Heart left ventricle (tissue), 16 donors: ENCODE measurements at places on chromosomes 4 and X.

DNA sequence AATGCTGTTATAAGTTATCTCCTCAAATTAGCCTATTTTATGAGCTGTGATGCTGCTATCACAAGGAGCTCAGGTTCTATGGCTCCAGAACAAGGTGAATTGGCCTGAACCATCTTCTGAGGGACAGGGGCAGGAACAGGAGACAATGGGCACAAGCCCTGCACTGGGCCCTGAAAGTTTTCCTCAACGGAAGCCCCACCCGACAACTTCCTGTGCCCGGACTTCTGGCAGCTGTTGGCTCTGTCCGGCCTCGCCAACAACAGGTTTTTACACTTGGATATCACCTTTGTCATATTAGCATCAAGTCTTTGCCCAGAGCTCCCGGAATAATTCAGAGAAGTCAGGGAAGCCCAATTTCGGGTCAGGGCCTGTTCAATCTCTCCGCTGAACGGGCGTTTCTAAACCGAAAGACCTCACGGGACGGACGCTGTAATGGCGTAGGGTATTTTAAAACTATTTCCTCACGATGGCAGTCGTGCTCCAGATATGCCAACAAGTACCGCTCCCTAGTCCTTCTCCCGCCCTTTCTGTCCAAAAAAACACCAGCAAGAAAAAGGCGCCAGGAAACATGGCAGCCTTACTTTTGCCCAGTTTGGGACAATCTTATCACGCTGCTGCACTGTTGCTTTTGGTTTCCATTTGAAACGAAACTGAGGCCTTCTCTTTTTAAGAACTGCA, 201.0 kb upstream of the STK26 start:
- no peaks in the 10 kb centered on the region for H3K27me3 ChIP-seq
- H3K4me1 ChIP-seq, result peaks cover 5% of the 10 kb centered on the region
- peak overlapping the region; percentile 61 for H3K4me3 ChIP-seq
- peak overlapping the region; percentile 61 for H3K27ac ChIP-seq
- DNase-seq, result peak; percentile 73

DNA sequence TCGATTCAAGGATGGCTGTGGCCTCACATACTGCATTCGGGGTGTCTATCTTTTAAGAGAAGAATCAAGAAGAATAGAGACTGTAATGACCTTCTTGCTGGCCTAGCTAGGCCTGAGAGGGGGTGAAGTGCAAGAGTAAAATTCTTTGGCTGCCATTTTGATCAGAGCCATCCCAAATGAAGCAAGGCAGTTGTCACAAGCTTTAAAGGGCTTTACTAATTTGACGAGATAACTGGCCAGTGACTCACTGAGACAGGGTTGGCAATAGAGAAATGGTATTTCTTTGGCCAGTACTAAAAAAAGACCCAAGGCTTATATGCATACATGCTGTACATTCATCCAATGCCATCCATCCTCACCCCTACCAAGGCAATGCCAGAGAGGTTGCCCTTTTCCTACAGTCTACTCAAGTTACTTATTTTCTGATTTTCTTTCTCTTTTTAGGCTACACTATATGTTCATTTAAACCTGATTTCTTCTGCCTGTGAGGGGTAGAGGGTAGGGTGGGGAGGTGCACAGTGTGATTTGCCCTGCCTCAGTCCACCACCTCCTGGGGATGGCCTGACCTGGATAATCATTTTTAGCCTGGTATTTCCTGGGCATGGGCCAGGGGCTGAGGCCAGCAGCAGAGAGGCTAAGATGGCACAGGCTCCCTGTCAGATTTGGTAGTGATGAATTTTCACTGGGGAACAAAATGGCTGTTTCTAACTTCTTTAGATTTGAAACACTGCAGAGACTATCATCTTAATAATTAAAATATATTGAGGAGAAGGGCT, 32.2 kb downstream of the ATG4A start:
- peak overlapping the region; percentile 52 for H3K27ac ChIP-seq
- no peak overlapping the region for H3K4me3 ChIP-seq
- no peak for DNase-seq
- H3K36me3 ChIP-seq, result peaks cover 8% of the 10 kb centered on the region
- H3K27me3 ChIP-seq, result no peaks in the 10 kb centered on the region

DNA sequence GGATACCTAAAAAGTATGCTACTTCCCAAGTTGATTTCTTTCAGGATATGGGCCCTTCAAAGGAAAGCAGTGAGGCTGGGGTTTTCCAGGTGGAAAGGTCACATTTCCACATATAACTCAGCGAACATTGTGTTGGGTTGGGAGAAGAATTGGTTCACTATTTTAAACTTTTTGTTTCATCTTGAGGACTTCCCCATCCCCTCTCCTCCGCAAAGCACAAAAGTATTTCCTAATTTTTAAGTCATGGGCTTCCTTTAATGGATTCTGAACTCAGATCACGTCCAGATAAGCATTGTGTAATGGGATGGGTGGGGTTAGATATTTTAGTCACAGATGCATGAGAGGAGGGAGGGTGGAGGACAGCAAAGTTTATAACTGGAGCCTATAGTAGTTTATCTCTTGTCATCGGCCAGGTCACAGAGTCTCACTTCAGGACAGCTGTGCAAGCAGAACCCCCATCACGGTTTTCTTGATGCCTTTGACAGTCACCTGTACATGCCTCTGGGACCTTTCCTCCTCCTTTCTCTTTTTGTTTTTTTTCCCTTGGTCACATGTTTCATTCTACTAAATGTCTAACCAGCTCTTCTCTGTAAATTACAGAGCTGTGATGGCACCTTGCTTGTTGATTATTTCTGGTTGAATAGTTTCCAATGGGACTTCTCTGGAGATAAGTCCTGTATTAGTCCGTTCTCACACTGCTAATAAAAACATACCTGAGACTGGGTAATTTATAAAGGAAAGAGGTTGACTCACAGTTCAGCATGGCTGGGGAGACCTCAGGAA, 115.4 kb downstream of the PTTG2 start:
- peak overlapping the region; percentile 85 for H3K27ac ChIP-seq
- no peaks in the 10 kb centered on the region for H3K27me3 ChIP-seq
- no peak for DNase-seq
- no peaks in the 10 kb centered on the region for H3K36me3 ChIP-seq
- H3K4me3 ChIP-seq, result no peak overlapping the region
- H3K4me1 ChIP-seq, result peaks cover 31% of the 10 kb centered on the region

DNA sequence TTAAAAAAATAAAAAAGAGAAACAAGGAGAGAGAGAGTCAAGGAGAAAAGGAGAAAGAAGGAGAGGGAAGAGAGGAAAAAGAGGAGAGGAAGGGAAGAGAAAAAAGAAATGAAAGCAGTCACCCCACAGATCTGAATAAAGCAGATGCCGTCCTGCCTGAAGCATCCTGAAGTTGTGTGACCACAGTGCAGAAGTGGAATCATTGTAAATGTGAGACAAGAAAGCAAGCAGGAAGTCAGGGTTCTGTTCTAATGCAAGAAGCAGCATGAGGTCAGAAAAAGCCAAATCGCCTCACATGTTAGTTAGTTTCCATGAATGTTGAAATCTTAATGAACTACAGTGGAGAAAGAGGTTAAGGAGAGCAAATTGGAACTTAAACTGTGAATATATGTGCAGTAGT, 692.5 kb downstream of the CENPC start:
- H3K4me1 ChIP-seq, result no peaks in the 10 kb centered on the region
- DNase-seq, result no peak
- no peaks in the 10 kb centered on the region for H3K36me3 ChIP-seq
- no peaks in the 10 kb centered on the region for H3K27me3 ChIP-seq
- H3K4me3 ChIP-seq, result no peak overlapping the region
- H3K27ac ChIP-seq, result no peak overlapping the region

- DNase-seq, result no peak
- no peaks in the 10 kb centered on the region for H3K4me1 ChIP-seq
- no peak overlapping the region for H3K27ac ChIP-seq
- H3K36me3 ChIP-seq, result no peaks in the 10 kb centered on the region
Measured at GRCh38 chr4:86099348-86099747, 260.5 kb downstream of the MAPK10 start.

GRCh38 chr4:78047366-78047765, 9.8 kb upstream of the FRAS1 start:
- DNase-seq, result no peak
- H3K36me3 ChIP-seq, result no peaks in the 10 kb centered on the region
- H3K27me3 ChIP-seq, result no peaks in the 10 kb centered on the region
- no peak overlapping the region for H3K27ac ChIP-seq
- H3K4me1 ChIP-seq, result no peaks in the 10 kb centered on the region
